ENCODE measurements at places on chromosomes 7 and 10. TPM values are rescaled to one million over a fixed set of nuclear protein-coding genes. Genes with fewer than 3 reads are reported as not detected.

DNA sequence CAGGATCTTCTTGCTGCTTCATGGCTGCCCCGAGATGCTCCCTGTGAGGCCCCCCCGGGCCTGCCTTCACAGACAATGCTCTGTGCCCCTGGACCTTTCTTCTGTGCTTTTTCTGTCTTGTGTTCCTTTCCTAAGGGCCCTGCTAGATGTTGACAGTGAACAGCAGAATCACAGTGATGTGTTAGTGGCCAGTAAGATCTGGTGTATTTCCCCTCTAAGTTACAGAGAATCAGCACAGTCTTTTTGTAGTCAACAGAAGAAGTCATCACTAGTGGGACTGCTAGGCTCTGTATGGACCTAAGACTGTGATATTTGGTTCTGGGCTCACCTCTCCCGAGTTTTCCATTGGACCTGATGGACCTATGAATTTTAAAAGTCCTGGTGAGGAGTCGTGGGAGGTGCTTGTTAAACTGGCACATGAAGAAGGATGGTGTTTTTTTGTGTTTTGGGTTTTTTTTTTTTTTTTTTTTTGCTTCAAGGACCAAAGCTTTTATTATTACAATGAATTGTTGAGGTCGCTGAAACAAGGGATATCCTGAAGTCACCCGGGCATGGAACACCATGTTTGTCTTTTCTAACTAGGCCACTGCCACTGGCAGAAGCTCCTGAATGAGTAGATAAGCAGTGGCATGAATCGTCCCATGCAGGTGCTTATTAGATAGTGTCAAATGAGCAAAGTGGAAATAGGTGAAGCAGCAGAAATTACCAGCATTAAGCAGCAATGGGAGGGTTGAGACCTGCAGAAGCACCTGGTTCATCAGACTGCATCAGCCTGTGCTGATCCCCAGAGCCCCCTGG, 194.8 kb downstream of the CELF2 start:
- H3K4me3 ChIP-seq: no peak overlapping the region
- no peak overlapping the region for H3K27ac ChIP-seq
- no peaks in the 10 kb centered on the region for H3K36me3 ChIP-seq
- peaks cover 7% of the 10 kb centered on the region for H3K4me1 ChIP-seq
- H3K27me3 ChIP-seq: no peaks in the 10 kb centered on the region
- DNase-seq: no peak

- no peak for DNase-seq
- no peaks in the 10 kb centered on the region for H3K36me3 ChIP-seq
- H3K4me3 ChIP-seq: no peak overlapping the region
- no peaks in the 10 kb centered on the region for H3K27me3 ChIP-seq
Observed at GRCh38 chr7:130337410-130337971, 7.1 kb upstream of the CPA5 start.

DNA sequence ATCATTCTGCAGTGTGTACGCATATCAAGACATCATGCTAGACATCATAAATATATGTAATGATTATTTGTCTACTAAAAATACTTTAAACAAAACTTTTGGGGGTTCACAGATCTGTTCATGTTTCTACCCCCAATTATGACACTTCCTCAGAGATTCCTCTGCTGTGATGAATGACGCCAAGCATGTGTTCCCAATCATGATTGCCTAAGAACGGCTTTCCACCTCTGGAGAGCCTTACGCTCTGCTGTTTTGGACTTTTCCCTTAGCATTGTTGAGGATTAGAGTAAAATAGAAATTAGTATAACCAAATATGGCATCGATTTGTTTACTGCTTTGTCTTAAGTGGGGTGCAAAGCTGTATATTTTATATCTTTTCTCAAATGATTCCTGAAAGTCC, 236.3 kb upstream of the IGFBP3 start:
- H3K36me3 ChIP-seq: no peaks in the 10 kb centered on the region
- H3K4me1 ChIP-seq: no peaks in the 10 kb centered on the region
- H3K4me3 ChIP-seq: no peak overlapping the region
- no peak for DNase-seq

DNA sequence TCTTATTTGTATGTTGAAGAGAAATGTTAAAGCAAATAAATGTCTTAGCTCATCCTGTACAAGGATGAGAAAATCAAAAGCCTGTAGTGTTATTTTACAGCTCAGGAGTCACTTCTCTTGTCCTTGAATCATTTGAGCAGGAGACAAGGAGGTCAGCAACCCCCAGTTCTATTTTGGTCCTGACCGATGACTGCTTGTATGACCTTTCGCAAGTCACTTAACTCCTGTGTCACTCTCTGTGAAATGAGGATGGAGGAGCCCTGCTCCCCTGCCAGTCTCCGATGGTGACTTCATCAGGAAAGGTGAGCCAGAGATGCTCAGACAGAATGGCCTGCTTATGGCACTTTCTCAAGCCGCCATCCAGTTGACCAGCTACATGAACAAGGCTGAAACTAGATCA, 101.0 kb downstream of the CELF2 start:
- DNase-seq: no peak
- H3K36me3 ChIP-seq: no peaks in the 10 kb centered on the region
- no peaks in the 10 kb centered on the region for H3K4me1 ChIP-seq
- H3K27ac ChIP-seq: no peak overlapping the region
- H3K4me3 ChIP-seq: no peak overlapping the region

DNA sequence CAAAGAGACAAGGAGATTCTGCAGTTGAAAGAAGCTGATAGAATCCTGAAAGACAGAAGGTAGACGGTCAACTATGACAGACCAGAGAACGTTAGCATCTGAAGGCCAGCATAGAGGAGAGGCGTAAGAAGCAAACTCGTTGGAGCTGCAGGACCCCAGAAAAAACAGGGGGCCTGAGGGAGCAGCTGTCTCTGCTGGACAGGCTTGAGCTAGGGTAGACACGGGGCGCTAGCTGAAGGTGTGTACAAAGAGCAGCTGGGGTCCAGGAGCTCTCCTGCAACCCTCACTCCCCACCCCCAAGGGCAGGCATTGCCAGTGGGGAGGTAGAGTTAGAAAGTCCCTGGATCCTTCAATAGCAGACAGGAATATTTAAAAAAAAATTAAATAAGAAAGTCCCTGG, 14.6 kb upstream of the GDI2 start:
- H3K4me3 ChIP-seq: no peak overlapping the region
- no peaks in the 10 kb centered on the region for H3K36me3 ChIP-seq
- H3K27ac ChIP-seq: no peak overlapping the region
- no peak for DNase-seq

- H3K4me1 ChIP-seq: no peaks in the 10 kb centered on the region
- H3K4me3 ChIP-seq: no peak overlapping the region
- DNase-seq: no peak
Observed at GRCh38 chr10:128050936-128051335, 75.3 kb downstream of the MKI67 start.

GRCh38 chr7:65975814-65976445, 6.1 kb downstream of the GUSB start:
- no peak overlapping the region for H3K27ac ChIP-seq
- no peaks in the 10 kb centered on the region for H3K27me3 ChIP-seq
- peaks cover 8% of the 10 kb centered on the region for H3K36me3 ChIP-seq
- DNase-seq: peak; percentile 33
- H3K4me1 ChIP-seq: no peaks in the 10 kb centered on the region
- no peak overlapping the region for H3K4me3 ChIP-seq

- no peaks in the 10 kb centered on the region for H3K27me3 ChIP-seq
- DNase-seq: no peak
- H3K27ac ChIP-seq: no peak overlapping the region
- H3K4me3 ChIP-seq: no peak overlapping the region
Observed at GRCh38 chr10:98384531-98385133, 30.4 kb downstream of the PYROXD2 start.

GRCh38 chr7:4109481-4110110, 572.5 kb upstream of the FOXK1 start:
- no peaks in the 10 kb centered on the region for H3K27me3 ChIP-seq
- H3K4me1 ChIP-seq: no peaks in the 10 kb centered on the region
- no peaks in the 10 kb centered on the region for H3K36me3 ChIP-seq
- no peak overlapping the region for H3K27ac ChIP-seq

Gene GPR37
- 3.7 TPM for polyA plus RNA-seq

Gene HABP2
- polyA plus RNA-seq: not detected

Gene AKR1C2
- 0.83 TPM for polyA plus RNA-seq

Gene ADCY1
- 2.4 TPM for polyA plus RNA-seq

Data from GM23338 (cell line).